ENCODE measurements at places on chromosomes 12 and 14.

- no peak for DNase-seq
These were observed 10.0 kb upstream of the GPRC5A start for GRCh38 chr12:12881151-12881909.

- no peak for DNase-seq
These were observed 34.9 kb upstream of the SYT1 start for GRCh38 chr12:78829690-78830089.

- no peak for DNase-seq
These were observed 18.6 kb upstream of the CHST11 start for GRCh38 chr12:104438134-104438533.

DNA sequence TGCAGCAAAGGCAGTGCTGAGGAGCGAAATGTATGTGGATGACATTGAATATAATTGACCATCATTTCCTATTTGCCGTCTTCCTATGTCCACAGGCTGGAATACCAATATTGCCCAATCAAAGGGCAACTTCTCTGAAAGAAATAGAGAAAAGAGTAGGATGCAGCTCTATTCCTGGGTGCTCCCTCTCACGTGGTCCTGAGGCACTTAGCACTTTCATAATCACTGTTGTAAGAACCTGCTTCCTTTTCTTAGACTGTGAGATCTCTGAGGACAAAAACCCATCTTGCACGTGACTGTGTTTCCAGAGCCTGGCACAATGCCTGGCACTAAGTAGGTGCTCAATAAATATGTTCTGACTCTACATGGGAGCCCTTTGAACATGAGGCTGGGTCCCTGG is 122.7 kb upstream of the CPM start:
- DNase-seq, result no peak

DNA sequence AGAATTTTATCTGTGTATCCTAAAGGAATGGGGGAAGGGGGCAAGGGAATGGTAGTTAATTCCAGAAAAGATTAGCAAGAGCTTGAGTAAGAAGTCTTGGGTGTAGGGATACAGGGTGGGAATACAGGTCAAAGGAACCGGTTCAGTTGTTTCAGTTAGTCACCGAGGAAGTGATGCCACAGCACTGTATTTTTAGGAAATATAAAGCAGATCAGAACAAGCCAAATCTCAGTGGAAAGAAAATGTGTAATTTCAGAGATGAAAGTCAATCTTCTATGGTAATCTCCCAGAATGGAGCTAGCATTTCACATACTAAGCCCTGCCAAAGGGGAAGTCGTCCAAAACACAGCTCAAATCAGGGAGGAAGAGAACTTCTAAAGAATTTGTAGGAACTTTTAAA is 4.7 kb upstream of the TUBA1C start:
- no peak for DNase-seq

DNA sequence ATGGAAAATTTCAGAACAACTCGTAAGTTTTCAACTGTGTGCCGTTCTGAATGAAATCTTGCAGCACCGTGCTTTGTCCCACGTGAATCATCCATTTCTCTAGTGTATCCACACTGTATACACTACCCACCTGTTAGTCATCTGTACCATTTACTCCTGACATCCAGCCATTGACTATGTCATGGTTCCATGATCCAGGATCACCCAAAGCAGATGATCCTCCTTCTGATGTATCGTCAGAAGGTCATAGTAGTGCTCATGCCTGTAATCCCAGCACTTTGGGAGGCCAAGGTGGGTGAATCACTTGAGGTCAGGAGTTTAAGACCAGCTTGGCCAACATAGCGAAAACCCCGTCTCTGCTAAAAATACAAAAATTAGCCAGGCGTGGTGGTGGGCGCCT is 122.9 kb downstream of the PPHLN1 start:
- DNase-seq, result no peak

GRCh38 chr12:99435095-99435791 is 212.3 kb upstream of the GARIN6 start:
- no peak for DNase-seq

- no peak for DNase-seq
These were observed 32.7 kb upstream of the NAP1L1 start for GRCh38 chr12:76117067-76117691.

- no peak for DNase-seq
These were observed 156.5 kb downstream of the EPS8 start for GRCh38 chr12:15632708-15633107.

DNA sequence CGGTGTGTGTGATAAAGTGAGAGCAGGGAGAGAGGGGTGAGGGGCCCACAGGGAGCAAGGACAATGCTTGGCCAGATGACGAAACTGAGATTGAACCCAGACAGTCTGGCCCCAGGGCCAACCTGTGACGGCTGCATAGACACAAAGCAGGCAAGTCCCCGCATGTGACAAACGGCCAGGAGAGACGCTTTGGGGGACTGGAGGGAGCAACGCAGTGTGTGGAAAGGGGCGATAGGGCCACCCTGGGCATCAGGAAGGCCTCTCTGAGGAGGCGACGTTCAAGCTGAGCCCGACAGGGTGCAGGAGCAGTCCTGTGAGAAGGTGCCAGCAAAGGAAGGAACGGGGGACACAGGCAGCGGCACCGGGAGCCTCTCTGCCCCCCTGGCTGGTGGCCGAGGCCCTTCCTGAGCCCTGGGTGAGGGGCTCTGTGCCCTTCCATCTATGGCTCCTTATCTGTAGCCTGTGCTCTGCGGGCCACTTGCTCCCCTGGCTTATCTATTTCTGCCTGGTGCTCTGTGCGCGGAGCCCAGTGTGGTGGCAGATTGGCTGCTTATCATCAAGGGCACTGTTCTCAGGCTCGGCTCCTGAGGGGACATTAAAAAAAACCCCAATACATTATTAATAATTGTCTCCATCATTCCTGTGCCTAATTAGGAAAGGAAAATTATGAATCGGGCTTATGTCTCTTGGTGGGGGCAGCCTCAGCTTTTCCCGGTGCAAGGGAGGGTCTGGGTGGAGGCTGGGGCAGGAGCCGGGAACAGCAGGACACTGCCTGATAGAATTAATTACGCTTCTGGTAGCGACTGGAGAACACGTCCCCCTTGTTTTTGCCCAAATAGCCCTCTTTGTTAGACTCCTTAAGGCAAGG is 39.8 kb downstream of the PRIMA1 start:
- DNase-seq, result no peak

- no peak for DNase-seq
These were observed 264.9 kb downstream of the NAV3 start for GRCh38 chr12:78095623-78096022.

GRCh38 chr14:80944861-80945617 is 3.5 kb upstream of the CEP128 start:
- no peak for DNase-seq

DNA sequence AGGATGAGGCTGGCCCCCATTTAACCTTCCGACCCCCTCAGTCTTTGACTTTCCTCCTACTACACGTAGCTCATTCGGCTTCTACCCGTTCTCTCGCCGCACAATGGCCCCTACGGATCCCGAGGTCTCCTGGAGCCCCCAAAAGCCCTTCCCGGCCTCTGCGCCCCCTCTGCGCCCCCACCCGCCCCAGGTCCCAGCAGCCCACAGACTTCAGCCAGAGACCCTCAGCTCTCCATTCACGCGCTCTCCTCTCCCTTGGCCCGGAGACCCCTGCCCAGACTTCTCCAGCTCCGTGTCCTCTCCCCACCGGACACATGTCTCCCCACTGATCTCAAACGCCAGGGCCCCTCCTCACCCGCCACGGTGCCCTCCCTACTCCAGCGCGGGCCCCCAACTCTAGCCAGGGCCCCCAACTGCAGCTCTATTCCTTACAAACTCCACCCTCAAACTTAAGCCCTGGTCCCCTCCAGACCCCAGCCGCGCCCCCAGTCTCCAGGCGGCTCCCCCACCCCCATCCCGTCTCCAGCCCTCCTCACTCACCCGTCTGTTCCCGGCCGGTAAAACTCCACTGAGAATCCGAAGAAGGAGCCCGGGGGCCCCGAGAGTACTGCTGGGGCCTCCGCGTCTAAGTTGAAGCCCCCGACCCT is 502 bp downstream of the ITGA5 start:
- DNase-seq, result no peak

GRCh38 chr14:65506801-65507200 is 94.3 kb downstream of the FUT8 start:
- DNase-seq, result no peak

DNA sequence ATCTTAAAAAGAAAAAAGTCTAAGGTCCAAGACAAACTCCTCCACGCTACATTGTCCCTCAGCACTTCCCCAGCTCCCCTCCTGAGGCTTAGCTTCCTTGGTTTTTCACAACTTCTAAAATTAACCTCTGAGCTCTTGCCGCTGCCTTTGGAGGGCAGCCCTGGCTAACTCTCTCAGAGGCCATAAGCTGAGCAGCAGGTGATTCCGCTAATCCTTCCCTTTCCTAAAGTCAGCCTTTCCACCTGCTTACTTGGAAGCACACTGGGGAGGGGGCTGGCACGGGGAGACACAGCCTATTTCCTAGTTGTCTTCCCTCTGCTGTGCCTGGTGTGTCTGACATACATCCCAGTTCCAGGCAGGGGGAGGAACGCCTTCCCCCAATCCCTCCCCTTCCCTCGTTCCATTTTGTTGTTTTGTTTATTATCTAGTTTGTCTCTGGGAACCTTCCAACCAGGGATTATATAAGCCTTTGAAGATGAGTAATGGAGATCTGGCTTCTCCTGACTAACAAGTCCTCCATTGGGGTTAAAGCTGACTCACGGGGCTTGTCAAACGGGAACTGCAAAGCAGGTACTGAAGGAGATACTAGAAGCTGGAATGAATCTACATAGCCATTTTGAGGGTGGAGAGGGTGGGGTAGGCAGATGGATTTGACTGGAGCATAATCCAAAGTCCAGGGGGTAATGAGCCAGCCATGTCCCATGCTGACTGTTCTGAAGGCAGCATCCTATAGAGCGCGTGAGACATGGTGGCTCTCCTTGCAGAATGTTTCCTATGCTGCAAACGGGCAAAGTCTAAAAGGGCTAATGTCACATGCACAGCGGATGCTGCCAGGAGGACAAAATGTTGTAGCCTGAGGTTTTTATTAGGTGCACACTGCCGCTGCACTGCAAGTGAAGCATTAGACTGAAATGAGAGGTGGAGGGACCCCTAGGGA is 230.8 kb downstream of the FOXN3 start:
- DNase-seq, result no peak

- no peak for DNase-seq
These were observed 108.4 kb downstream of the RFLNA start for GRCh38 chr12:124403273-124403672.

GRCh38 chr14:101019541-101019940 is 116.0 kb upstream of the RTL1 start:
- no peak for DNase-seq

GRCh38 chr14:37974421-37974820 is 233.3 kb upstream of the SSTR1 start:
- DNase-seq, result no peak

DNA sequence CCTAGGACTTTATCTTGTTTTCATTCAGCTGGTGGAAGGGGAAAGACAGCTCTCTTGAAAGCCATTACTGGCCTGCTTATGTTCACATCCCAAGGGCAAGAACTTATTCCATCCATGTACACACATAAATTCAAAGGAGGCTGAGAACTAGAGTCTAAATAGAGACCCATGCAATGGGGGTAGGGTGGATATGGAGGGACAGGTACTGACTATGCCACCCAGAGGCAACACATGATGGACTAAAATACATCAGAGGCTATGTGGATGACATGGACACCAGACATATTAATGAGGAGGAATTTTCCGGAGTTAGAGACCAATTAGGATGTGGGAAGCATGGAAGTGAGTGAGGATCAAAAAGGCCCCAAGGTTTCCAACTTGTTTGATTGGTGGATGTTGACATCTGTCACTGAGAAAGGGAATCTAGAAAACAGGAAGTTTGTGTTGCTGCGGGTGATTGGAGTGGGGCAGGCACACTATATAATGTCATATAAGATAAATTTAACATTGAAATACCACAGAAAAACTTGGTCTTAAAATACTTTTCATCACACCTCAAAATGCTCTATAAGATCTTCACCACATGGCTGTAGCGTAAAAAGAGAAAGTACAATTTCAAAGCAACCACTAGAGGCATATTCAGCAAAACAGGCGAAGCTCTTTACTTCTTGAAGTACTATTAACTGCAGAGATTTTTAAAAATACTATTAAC is 130.4 kb downstream of the GRIP1 start:
- DNase-seq, result no peak

GRCh38 chr12:66244446-66244845 is 55.4 kb downstream of the IRAK3 start:
- DNase-seq, result no peak

GRCh38 chr12:113766131-113766878 is 199.8 kb downstream of the RBM19 start:
- no peak for DNase-seq

- no peak for DNase-seq
These were observed 55.7 kb downstream of the TMX1 start for GRCh38 chr14:51295646-51296263.

GRCh38 chr12:14395074-14395778 is 29.7 kb downstream of the ATF7IP start:
- DNase-seq, result no peak

- no peak for DNase-seq
These were observed 30.1 kb upstream of the MTERF2 start for GRCh38 chr12:107017042-107017441.

DNA sequence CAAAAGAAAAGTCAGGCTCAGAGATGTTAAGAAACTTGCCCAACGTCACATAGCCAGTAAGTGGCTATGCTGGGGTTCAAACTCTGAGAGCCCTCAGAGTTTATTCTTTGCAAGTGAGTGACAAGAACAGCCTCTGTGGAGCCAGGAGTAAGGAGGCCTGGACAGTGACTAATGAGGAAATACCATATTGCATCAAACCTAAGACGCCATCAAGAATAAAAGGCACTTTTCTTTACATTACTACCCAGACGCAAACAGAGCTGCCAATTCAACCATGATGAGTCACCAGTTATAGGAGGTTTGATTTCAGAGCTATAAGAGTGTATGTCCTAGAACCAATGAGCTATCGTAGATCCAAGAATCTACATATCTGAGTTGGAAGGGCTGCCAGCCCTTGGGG is 9.4 kb downstream of the TNFRSF1A start:
- DNase-seq, result no peak

- DNase-seq, result no peak
These were observed 113.8 kb upstream of the FOXG1 start for GRCh38 chr14:28652782-28653181.

All from activated naive CD4-positive, alpha-beta T cell treated with Interleukin-2 at 50 U/mL for 16 hours (primary cell).